ENCODE measurements at places on chromosomes 11 and 22.
A peak's percentile ranks its signal among the peaks of the same experiment; 100 is the strongest.

DNA sequence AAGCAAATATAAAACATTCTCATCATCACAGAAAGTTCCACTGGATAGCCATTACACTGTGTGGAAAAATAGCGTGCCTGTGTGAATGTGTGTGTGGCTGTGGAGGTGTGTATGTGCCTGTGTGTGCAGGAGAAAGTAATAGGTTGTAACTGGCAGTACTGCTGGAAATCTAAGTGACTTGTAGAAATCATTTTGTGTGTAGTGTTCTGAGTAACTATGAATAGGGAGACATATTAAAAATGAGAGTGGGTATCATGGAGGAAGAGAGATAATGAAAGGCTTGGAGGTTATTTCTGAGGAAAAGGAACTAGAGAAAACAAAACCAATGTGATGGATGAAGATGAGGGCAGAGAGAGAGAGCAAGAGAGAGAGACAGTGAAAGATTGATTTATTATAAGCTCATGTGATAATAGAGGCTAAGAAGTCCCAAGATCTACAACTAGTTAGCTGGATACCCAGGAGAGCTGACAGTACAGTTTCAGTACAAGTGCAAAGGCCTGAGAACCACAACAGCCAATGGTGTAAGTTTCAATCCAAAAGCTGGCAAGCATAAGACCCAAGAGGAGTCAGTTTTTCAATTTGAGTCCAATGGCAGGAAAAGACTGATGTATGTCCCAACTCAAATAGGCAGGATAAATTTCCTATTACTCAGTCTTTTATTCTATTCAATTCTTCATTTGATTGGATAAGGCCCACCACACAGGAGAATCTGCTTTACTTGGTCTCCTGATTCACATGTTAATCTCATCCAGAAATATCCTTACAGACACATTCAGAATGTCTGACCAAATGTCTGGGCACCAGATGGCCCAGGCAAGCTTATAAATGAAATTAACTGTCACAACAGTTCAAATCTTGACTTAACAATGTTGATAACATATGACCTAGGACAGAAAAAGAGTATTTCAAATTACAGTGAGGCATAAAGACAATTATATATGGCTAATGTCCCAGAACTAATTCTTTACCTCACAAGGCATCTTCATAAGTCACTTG lies 14.9 kb downstream of the KBTBD3 start:
- peak; percentile 3 for DNase-seq

- peak; percentile 8 for DNase-seq
These were observed 14.9 kb upstream of the MS4A4A start for GRCh38 chr11:60265373-60266214.

DNA sequence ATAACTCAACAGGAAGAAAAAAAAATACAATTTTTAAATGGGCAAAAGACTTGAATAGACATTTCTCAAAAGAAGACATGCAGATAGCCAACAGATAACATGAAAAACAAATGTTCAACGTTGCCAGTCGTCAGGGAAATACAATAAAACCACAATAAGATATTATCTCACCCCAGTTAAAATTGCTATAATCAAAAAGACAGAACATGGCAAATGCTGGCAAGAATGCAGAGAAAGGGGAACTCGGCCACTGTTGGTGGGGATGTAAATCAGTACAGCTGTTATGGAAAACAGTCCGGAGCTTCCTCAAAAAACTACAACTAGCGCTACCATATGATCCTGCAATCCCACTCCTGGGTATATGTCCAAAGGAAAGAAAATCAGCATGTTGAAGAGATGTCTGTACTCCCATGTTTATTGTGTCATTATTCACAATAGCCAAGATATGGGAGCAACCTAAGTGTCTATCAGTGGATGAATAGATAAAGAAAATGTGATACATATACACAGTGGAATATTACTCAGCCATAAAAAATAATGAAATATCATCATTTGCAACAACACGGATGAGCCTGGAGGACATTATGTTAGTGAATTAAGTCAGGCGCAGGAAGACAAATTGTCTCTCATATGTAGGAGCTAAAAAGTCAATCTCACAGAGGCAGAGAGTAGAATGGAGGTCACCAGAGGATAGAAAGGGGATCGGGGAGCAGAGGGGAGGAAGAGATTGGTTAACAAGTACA lies 12.2 kb upstream of the CYTH4 start:
- DNase-seq: no peak

- DNase-seq: no peak
These were observed 3.7 kb upstream of the MIEF1 start for GRCh38 chr22:39498368-39498767.

GRCh38 chr11:81174646-81175330 lies 1558.9 kb downstream of the FAM181B start:
- DNase-seq: no peak

DNA sequence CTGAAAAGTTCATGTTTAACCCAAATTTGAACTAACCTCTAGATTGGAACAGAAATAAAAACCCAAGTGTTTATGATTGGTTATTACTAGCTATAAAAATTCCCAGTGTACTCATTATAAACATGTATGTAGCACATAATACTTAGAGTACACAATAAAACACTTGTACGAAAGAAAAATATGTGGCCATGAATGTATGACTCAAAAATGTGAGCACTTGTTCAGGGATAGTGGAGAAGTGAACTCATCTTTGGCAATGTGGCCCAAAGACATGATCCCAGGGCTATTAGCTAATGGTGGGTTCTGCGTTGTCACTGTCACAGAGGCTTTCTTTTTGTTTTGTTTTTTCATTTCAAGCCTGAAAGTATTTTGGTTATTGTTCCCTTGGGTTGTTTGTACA lies 72.0 kb downstream of the PPFIBP2 start:
- no peak for DNase-seq

GRCh38 chr11:2114430-2115241 lies 24.6 kb downstream of the IGF2 start:
- DNase-seq: no peak

- no peak for DNase-seq
These were observed 275.3 kb downstream of the ETS1 start for GRCh38 chr11:128311742-128312719.

DNA sequence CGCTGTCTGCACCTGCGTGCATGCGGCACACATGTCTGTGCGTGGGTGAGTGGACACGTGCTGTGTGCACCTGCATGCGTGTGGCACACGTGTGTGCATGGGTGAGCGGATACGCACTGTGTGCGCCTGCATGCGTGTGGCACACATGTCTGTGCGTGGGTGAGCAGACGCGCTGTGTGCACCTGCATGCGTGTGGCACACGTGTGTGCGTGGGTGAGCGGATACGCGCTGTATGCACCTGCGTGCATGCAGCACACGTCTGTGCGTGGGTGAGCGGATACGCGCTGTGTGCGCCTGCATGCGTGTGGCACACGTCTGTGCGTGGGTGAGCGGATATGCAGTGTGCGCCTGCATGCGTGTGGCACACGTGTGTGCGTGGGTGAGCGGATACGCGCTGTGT lies 27.1 kb upstream of the ACR start:
- DNase-seq: no peak

DNA sequence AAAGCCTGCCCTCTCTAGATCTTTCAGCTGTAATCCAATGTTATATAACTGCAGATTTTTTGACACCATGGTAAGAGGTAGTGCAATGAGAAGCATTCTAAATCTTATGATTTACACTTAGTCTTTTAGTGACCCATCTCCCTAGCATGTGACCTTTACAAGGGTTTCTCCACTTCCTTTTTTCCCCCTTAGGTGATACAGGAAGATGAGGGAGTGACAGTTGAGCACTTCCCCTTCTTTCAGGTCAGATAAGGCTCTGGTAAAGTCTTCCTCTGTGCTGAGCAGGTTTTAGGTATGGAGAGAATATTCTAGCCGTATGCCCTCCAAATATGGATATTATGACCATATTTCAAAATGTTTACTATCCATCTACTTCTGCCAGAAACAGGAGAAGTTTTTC lies 753.6 kb downstream of the JRKL start:
- DNase-seq: no peak

DNA sequence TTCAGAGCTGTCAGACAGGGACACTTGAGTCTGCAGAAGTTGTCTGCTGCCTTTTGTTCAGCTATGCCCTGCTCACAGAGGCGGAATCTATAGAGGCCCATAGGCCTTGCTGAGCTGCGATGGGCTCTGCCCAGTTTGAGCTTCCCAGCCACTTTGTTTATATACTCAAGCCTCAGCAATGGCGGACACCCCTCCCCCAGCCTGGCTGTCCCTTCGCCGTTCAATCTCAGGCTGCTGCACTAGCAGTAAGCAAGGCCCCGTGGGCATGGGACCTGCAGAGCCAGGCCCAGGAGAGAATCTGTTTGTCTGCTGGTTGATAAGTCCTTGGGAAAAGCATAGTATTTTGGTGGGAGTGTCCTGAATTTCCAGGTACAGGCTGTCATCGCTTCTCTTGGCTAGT lies 23.6 kb upstream of the OR6M1 start:
- no peak for DNase-seq

- DNase-seq: no peak
These were observed 227.6 kb downstream of the MN1 start for GRCh38 chr22:27574002-27574366.

DNA sequence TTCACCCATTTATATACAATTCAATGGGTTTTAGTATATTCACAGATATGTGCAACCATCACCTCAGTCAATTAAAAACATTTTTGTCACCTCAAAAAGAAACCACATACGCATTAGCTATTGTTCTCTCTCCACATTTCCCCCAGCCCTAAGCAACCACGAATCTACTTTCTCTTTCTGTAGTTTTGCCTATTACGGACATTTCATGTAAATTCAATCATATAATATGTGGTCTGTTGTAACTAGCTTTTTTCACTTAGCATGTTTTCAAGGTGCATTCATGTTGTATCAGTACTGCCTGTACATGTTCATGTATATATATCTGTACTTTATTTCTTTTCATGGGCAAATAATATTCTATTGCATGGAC lies 104.7 kb upstream of the RRM1 start:
- no peak for DNase-seq

- DNase-seq: peak; percentile 66
These were observed 4.1 kb upstream of the WDR74 start for GRCh38 chr11:62843466-62843865.

GRCh38 chr11:1864831-1865665 lies 12.2 kb downstream of the LSP1 start:
- DNase-seq: no peak

- DNase-seq: no peak
These were observed 430.9 kb downstream of the ETS1 start for GRCh38 chr11:128156486-128156885.

- no peak for DNase-seq
These were observed 950.9 kb upstream of the CNTN5 start for GRCh38 chr11:98069861-98070260.

GRCh38 chr11:84012171-84012826 lies 726.1 kb upstream of the CCDC90B start:
- no peak for DNase-seq

- DNase-seq: no peak
These were observed 25.2 kb downstream of the ALKBH3 start for GRCh38 chr11:43905813-43906241.

DNA sequence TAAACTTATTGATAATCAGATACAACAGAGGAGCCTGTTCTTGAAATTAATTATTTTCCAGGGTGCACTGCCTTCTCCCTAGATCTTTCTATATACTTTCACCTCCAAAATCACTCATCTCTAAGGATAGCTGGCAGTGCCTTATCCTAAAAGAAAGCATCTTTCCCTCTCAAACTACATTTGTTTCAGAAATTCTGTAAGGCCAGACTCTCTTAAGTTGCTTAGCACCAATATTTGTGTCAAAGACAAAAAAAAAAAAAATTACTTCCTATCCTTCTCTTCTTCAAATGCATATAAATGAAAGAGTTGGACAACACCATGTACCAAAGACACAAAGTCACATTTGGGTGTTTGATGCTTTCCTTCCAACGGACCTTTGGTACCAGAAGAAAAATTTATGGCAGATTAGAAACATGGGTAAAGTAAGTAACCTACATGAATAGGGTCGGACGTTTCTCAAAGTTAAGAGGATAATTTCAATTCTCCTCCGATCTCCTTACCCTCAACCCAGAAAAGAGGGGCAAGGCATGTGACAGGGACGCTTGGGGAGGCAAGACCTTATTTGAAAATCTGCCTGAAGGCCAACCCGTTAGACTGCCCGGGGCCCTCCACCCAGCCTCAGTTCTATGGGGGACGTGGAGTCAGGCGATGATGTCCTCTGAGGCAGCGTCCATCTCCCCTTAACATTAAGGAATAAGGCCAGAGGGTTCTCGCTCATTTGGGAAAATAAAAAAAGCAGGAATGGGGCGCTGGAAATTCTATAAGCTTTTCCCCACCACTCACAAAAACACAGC lies 66.3 kb downstream of the ETS1 start:
- DNase-seq: no peak

DNA sequence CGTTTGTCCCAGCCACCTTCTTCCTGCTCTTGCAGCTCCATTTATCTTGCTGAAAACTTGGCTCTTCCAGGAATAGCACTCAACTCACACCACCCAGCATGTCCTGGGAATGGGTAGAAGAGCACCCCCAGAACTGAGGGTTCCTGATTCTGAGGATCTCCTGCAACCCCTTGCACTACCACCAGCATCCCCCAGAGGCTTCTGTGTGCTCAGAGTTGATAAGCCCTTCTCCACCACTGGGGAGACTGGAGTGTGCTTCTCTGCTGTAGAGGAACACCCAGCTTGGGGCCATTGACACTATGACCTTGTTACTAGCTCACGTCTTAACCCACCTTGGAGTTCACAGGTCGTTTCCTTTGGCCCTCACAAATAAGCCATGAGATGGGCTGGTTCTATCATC lies 121.0 kb downstream of the GRIK4 start:
- DNase-seq: no peak
